ENCODE measurements at places on chromosomes 4 and X.

DNA sequence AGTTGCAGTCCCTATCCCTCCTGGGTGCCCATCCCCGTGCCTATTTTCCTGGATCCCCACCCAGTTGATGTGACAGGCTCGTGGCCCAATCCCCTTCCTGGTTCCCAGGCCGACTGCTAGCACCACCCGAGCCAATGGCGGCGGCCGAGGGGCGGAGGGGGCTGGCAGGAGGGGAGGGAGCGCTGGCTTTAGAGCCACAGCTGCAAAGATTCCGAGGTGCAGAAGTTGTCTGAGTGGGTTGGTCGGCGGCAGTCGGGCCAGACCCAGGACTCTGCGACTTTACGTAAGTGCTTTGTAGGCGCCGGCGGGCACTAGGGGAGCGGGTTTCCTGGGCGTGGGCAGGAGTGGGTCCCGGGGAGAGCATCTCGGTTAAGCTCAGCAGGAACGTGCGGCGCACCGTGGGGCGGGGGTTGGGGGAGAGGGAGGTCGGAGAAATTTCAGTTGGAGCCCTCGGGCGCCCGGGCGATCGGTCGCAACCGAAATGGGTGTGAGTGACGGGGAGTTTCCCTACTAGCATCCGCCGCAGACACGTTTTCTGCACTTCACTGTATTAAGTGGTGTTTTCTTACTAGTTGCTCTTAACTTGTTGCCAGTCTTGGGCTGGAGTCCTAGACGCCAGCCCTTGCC is at the start of gene PLS3:
TSS of gene PLS3 (plus strand) at position 197 of the 627 bp plus-strand sequence. CDS start 49,077 bp downstream, outside the sequence.
- peak; percentile 13 for DNase-seq

DNA sequence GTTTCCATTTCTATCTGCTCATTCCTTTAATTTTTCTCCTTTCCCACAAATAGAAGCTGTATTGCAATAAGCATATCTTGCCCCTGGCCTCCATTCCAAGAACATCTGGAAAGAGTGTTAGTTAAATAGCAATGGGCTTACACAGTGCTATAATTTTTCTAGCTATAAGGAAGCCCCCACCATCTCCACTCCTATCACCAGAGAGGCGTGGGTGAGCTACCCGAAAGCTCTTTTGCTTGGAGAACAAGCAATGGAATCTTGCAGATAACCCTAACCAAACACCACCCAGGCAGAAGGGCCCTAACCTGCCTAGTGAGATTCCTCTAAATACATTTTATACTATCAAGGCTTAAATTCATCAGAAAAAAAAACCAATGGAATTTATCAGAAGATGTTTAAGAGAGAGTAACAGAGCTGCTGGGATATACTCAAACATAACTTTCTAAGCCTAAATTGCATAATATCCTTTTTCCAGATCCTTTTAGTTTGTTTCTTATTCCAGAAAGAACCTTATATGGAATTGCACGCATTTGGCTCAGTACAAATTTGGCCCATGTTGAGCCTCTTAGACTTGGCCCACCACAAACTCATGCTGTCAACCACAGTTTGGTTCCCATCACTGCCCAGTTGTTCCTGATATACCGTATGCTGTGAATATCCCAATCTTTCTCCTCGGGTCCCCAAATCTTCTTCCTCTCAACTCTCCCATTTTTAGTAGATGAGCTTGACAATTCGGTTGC is 91.6 kb upstream of the PLAC1 start:
- DNase-seq = no peak

- no peak for DNase-seq
Measured at GRCh38 chr4:45944000-45944399, 179.9 kb downstream of the GABRG1 start.

DNA sequence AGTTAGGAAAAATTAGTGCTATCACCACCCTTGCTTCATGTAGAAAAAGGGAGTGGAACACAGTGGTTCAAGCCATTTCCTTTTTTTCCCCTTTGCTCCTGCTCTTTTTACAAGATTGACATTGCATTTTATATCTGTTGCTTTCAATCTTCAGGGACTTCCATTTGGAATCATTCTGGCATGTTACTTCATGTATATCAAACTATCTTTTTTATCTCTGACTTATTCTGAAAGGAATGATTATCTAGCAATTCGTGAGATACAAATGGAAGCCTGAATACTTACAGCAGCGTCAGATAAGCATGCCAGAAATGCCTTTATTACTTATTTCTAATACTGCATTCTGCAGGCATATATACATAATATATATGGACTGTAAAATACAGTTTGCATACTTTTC is 20.4 kb downstream of the ADGRL3 start:
- DNase-seq = no peak

DNA sequence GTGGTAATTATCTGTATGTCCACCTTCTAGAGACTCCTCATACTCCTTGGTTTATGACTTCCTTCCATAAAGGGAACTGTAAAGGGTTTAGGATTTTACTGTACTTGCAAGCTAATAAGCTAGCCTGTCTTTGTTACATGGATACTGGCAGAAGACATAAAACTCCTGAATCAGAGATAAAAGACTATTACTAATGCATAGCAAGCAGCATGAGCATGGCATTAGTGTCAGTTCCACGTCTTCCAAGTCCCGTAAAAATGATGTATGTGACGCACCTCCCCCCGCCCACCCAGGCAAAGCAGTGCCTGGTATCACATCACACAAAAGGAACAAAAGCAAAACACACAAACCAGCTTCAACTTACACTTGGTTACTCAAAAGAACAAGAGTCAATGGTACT is 71.0 kb downstream of the SLC10A6 start:
- no peak for DNase-seq

- no peak for DNase-seq
Measured at GRCh38 chr4:150976478-150977118, 38.5 kb downstream of the LRBA start.

DNA sequence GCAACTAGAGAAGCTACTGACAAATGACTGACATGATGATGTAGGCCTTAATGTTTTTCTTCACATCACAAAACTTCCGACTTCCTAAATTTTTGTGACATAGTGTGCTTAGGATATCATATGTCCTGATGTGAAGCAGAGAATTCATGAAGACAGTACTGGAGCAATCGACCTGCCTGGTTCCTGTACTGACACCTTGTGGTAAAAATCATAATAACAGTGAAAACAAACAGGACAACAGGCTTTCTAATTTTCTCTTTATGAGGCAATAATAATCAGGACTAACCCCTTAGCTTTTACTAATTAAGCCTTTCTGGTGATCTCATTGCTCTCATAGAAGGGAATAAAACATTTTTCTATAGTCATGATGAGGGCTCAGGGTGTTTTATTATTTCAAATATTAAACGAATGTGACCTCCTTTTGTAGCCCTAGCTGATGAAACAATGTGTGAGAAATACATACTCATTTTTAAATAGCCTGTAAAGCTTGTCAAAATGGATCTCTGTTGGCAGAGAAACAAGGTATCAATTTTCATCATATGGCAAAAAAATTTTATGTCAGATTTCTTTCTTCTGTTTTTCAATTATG is 158.4 kb downstream of the TENT5D start:
- no peak for DNase-seq

- DNase-seq = no peak
Measured at GRCh38 chr4:150126864-150127203, 48.6 kb downstream of the DCLK2 start.

GRCh38 chr4:105276361-105277104 is 129.9 kb downstream of the TET2 start:
- DNase-seq = peak; percentile 8

DNA sequence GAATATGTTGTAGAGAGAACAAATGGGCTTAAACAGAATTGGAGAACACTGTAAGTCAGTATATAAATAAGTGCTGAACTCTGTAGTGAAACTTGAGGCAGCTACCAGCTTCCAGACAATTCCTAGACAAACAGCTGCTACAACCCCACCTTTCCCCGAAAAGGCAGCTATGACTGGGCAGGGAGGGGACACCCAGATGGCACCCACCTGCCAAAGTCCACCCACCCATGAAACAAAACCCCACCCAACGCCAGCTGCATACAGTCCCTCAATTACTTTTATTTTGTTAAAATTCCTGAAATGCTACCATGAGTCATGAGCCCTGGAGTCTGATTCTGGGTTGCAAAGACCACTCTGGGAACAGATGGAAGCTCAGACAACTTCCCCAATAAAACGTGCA is 24.4 kb downstream of the RELL1 start:
- no peak for DNase-seq

Measured in activated naive CD8-positive, alpha-beta T cell treated with anti-CD3 and anti-CD28 coated beads, Interleukin-2, amount 50 U/mL, for 24 hours (primary cell).